ENCODE measurements at places on chromosomes 6 and 20. TPM values are rescaled to one million over a fixed set of nuclear protein-coding genes. Genes with fewer than 3 reads are reported as not detected.

Gene SYCP2L
- polyA plus RNA-seq: 4.3 TPM

Gene OPRM1
- not detected for polyA plus RNA-seq

DNA sequence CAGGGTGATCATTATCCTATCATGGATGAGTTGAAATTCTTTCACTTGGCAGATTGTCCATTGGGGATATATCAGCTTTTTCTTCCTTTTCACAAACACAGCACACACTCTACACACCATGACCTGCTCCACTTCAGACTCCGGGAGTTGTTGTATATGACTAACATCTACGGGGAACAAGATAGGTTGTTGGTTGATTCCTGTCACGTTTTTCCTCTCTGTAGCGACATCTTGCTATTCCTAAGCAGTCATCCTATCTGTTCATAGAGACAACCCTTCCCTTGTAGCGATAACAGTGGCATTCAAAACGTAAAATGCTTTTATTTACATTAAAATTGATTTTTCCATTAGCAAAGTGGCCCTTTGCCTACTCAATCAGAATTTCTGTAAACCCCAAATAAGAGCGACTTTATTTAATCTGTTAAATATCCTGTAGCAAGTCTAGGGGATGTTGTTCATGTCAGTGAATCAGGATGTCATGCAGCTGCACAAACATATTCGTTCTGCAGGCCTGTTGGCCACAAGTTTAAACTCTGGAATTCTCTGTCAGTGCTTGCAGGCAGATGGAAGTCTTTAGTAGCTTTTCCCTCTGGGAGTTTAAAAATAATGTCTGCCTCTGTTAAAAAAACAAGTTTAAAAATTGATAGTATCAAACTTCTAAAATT lies 23.1 kb downstream of the PHACTR2 start:
- DNase-seq: no peak

GRCh38 chr6:25008707-25009392 lies 73.1 kb upstream of the RIPOR2 start:
- DNase-seq: no peak

GRCh38 chr20:63807654-63808053 lies 23.4 kb downstream of the ZBTB46 start:
- no peak for DNase-seq

GRCh38 chr20:62887152-62887859 lies 25.7 kb upstream of the TCFL5 start:
- no peak for DNase-seq

GRCh38 chr6:100202417-100203194 lies 208.6 kb upstream of the MCHR2 start:
- no peak for DNase-seq
